ENCODE measurements at places on chromosomes 3 and 15.

- no peak for DNase-seq
Observed at GRCh38 chr3:42750834-42751233, 22.2 kb downstream of the CCDC13 start.

DNA sequence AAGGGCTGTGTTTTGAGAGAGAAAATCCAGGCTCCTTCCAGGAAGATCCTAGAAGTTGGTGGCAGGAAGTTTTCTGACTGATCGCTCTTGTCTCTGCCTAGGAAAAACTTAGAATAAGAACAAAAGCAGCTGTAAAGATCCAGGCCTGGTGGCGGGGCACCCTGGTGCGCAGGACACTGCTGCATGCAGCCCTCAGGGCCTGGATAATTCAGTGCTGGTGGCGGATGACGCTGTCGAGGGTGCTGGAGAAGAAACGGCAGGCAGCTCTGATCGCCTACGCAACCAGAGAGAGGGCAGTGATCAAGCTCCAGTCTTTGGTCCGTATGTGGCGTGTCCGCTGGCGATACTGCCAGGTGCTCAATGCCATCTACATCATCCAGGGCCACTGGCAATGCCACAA, 1.5 kb downstream of the IQCF2 start:
- no peak for DNase-seq

DNA sequence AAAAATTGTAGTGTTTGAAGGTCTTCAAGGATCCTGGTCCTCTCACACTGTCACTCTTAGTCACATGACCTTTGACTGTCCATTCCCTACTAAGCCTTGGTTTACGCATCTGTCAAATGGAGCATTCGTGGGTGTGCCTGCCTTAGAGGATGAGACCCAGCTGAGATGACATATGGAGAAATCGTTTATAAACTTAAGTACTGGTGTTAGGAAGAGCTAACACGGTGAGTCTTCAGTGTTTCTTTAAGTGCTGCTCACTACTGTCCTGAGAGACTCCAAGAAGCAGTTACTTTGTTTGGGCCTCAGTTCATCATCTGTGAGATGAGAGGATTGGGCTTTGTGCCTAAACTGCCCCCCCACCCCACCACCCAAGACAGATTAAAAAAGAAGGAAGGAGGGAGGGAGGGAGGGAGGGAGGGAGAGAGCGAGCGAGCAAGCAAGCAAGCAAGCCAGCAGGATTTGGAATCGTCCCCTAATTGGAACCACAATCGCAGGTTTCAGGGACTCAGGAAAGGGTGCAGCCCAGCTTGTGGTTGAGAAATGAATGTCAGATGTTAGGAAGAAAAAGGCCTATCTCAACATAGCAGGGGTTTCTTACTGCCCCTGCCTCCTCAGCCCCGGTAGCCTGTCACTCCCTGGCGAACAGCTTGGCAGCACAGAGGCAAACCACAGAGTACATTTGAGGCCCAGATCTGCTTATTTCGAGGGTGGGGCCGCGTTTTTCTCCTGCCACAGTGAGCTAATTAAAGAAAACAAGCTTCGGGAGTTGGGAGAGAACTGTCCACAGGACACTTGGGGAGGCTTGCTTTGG, 32.7 kb downstream of the SMAD3 start:
- DNase-seq = peak; percentile 70

DNA sequence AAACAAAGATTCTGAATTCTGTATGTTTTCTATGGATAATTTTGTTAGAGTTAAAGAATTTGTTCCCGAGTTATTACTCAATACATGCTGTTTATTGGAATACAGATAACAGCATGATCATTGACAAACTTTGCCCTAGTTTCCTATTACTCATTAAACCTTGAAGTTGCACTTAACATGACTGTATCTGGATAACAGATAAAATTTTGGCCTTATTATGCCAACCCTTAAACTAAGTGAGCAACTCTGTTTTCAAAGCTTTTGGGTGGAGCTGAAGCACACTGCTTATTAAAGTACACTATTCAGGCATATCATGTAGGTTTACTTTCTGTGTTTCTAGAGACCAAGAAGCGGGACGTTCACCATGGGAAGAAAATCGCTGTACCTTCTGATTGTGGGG, at the start of gene AADAC:
TSS of gene AADAC (plus strand) at position 318 of the 400 bp plus-strand sequence. CDS start at position 365, 47 bp downstream.
- no peak for DNase-seq

- no peak for DNase-seq
Observed at GRCh38 chr3:186955898-186956696, 25.8 kb downstream of the ST6GAL1 start.

DNA sequence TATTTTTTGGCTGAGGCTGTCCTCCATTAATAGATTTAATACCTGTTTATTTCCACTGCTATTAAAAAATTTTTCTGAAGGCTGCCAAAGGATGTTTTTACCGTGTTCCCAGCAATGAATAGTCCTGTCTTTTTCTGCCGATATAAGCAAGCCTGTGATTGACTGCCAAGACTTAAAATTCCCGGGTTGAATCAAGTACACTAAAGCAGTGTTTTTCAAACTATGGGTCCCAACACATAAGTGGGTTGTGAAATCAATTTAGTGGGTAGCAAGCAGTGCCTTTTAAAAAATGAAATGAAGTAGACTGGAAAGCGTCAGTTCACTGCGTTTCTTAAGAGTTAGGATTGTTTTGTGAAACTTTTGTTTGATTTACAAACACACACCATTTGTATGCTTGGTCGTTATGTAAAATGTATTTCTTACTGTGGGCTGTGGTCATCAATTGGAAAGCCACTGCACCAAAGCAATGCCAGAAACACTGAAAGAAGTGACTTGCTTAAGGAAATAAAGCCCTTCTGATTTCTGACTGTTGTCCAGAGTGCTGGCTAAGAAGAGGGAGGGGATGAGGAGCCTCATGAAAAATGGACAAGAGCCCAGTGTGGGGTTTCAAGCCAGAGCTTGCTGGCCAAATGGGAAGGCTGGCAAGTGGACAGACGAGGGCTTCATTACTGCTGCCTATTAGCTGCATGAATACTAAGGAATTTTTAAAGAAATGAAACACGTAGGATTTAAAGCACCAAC, 206.0 kb downstream of the THRB start:
- no peak for DNase-seq

GRCh38 chr3:102756706-102757105, 321.9 kb downstream of the ZPLD1 start:
- DNase-seq = no peak

GRCh38 chr3:168552251-168552650, 456.5 kb upstream of the GOLIM4 start:
- DNase-seq = no peak

DNA sequence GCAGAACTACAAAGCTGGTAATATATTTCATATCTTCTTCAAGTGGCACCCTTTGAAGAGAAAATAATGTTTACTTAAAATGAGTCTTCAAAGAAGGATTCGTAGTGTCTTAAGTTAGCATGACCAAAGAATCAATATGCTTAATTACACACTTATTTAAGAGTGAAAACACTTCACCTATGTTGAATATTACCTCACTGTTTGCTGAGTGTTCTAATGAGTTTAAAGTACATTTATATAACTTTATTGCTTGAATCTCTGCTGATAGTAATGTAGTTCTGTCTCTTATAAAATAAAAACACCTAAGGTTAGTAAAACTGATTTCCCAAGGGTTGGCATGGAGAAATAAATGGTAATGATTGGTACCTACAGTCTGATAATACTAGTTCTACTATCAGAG, 143.3 kb upstream of the SLC2A2 start:
- no peak for DNase-seq

- no peak for DNase-seq
Observed at GRCh38 chr15:100200287-100200880, 141.4 kb downstream of the ADAMTS17 start.

DNA sequence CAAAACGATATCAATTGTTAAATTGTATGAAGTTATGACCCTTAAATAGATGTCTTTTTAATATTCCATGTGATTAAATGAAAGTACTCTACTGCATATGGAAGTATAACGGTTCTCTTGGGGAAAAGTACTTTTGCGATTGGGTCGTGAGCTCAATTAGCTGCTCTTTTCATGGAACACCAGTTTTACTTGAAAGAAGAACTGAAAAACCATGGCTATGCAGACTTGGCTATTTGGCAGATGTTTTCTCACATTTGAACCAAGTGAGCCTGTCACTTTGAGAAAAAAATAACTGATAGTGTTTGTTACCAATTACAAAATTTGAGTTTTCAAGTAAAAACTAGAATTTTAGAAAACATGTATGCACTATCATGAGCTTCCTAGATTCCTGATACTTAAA, 5.9 kb upstream of the INAFM2 start:
- no peak for DNase-seq

- no peak for DNase-seq
Observed at GRCh38 chr3:113272385-113272779, 61.0 kb downstream of the BOC start.

DNA sequence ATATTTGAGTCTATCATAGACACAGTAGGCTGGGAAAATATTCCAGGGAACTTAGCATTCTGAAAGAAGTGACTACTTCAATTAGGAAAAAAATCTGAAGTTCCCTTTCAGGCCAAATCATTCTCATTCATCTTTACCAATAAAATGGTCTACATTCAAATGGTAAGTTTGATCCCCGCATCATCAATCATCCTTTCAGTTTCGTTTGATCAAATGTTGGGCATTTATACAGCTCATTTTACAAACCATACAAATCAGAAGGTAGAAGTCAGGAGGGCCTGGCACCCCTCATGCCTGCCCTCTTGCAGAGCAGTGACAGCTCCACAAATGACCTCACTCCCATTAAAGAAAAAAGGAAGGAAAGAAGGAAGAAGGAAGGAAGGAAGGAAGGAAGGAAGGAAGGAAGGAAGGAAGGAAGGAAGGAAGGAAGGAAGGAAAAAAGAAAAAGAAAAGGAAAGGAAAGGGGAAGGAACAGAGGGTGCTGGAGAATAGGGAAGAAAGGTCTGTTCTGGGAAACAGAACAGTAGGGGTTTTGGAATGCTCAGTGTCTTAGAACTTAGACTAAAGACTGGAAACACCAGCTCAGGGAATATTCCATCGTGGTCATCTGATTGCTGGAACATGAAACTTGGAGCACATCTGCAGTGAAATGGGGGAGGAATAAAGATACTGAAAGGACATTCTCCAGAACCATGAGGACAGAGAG, 86.1 kb downstream of the XXYLT1 start:
- DNase-seq = no peak

DNA sequence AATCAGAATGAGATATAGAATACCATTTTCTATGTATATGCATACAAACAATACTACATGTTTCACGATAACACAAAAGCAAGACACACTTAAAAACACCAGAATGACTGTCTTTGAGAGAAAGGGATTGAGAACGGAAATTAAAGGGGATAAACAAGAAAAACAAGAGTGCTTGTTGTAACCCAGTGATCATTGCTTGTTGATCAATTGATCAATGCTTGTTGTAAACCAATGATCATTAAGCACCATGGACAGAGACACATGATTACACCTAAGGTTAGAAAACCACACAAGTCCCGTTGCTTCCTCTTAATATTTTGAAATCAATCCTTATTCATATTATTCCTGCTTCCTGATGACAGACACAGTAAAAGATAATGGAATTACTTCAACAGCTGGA, 1.1 kb upstream of the OR4F15 start:
- DNase-seq = peak; percentile 46

- no peak for DNase-seq
Observed at GRCh38 chr3:116216761-116217160, 228.5 kb downstream of the LSAMP start.

- DNase-seq = no peak
Observed at GRCh38 chr15:49646891-49647290, 26.0 kb downstream of the DTWD1 start.

DNA sequence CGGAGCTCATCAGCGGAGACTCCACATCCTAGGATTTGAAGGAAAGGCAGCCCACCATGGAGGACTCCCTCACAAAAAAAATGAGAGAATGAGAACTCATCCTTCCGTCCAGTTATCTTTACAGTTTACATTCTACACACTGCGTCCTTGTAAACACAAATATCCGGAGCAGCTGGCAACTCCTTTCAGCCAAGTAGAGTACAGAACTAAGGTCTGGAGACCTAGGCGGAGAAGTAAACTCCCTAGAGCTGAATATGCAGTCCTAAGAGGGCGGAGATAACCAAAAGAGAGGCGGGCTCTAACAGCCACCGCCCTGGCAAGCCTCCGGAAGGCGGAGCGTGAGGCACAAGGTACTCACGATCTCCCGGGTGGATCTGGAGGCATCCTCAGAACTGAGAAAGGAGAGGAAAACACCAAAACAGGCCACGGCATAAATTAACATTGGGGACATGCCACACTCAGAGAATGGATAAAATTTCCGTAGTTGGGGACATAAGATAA, 924 bp upstream of the SIN3A start:
- peak; percentile 93 for DNase-seq

- DNase-seq = peak; percentile 54
Observed at GRCh38 chr3:65751123-65751700, 287.5 kb downstream of the MAGI1 start.

- no peak for DNase-seq
Observed at GRCh38 chr15:84810073-84810840, 6.9 kb upstream of the ALPK3 start.

- no peak for DNase-seq
Observed at GRCh38 chr3:163924600-163924999, 1153.7 kb downstream of the SI start.

DNA sequence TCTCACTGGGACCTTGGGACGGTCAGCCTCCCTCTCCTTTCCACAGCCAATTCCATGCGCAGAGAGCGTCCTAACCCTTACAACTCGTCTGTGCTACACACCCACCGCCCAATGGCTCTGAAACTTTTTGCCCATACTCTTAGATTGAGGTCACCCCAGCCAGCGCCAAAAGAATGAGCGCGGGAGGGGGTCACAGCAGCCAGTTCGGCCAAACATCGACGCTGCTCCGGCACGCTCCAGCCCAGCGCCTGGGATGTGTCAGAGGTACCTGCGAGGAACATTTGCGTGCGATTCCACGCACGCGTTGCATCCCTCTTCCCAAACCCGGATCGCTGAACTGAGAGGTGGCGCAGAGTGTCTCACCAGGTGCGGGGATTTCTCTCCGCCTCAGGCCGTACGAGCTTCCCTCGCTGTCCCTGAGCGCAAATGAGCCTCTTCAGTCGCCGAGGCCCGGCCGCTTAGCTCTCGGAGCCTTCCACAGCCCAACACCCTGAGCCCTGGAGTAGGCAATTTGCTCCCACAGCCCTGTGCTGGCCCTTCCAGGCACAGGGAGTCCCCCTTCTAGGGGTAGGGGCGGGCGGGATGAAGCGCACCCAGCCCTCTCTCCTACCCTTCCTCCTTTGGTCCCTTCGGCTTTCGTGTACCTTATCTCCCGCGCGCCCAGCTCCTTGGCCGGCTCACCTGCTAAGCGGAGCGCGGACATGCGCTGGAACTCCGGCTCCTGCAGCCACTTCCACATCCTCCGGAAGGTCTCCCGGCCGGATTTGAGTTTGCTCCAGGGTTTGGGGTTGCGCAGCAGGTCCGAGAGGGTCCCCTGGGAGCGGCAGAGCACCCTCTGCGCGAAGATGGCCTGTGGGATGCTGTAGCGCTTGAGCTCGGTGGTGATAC, 1.8 kb downstream of the ONECUT1 start:
- no peak for DNase-seq

GRCh38 chr15:88018869-88019641, 237.5 kb downstream of the NTRK3 start:
- DNase-seq = no peak

DNA sequence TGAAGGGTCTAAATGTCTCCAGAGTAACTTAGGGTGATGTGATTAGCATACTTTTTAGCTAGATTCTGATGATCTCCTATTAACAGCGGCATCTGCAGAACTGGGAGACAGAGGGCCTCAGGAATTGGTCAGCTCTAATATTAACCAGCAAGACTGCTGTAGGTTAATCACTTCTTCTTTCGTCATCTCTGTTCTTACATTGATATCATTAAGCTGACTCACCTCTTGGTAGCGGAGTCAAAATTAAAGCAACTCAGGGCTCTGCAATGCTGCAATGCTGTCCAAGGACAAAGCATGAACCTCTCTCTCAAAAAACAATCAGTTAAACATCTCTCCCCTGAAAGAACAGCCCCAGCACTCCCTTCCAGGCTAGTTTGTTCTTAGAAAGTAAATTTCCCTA, 57.5 kb upstream of the TRA2B start:
- no peak for DNase-seq

Measured in HT-29 (cell line).